Upper lobe of right lung (tissue), 1 donor: ENCODE measurements at places on chromosomes 6 and 20. TPM values are rescaled to one million over a fixed set of nuclear protein-coding genes. Genes with fewer than 3 reads are reported as not detected.

DNA sequence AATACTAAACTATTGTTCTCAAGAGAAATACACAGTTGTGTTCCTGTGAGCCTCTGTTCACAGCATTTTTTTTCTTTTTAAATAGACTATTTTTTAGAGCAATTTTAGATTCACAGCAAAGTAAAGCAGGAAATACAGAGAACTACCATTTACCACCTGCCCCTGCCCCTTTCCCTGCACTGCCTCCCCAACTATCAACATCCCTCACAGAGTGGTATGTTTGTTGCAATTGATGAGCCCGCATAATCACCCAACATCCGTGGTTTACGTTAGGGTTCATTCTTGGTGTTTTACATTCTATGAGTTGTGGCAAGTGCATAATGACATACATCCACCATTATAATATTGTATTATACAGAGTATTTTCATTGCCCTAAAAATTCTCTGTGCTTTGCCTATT, 71.6 kb upstream of the TNFAIP3 start:
- no peak for DNase-seq

DNA sequence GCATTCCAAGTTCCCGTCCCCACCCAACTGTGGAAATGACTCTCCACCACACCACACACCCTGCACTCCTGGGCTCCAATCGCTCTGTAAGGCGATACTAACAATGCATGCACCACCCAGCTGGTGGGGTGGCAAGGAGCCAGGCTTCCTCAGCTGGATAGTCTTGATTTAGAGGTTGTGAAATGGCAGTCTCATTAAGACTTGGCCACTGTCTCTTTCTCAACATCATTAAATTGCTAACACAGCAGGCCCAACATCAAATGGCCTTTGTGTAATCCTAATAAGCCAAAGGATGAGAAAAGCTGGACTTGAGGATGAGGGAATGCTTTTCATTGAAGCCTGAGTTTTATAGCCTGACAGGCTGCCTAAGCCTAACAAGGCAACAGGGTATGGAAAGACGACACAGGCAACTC, 223.7 kb downstream of the GMDS start:
- peak; percentile 68 for DNase-seq

DNA sequence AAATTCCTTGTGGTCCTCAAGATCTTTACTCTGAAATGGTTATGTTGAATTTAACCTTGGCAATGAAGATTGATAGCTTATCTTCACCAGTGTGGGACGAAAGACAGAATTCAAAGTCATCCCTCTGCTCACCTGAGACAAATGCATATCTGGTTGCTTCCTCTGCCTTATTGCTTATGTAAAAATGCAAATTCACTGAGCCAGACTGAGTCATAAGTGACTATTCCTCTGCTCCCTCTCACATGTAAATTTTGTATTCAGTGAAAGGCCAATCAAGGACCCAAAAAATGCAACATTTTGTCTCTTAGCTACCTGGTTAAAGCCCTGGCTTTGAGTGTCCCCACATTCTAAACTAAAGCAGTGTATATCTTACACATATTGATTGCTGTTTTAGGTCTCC, 593.1 kb upstream of the GJE1 start:
- DNase-seq, result no peak

- DNase-seq, result no peak
Observed at GRCh38 chr6:74187811-74188210, 491.8 kb downstream of the CD109 start.

- DNase-seq, result no peak
Observed at GRCh38 chr6:16432075-16433032, 194.0 kb downstream of the GMPR start.

- no peak for DNase-seq
Observed at GRCh38 chr20:47136782-47137181, 219.7 kb downstream of the ZMYND8 start.

DNA sequence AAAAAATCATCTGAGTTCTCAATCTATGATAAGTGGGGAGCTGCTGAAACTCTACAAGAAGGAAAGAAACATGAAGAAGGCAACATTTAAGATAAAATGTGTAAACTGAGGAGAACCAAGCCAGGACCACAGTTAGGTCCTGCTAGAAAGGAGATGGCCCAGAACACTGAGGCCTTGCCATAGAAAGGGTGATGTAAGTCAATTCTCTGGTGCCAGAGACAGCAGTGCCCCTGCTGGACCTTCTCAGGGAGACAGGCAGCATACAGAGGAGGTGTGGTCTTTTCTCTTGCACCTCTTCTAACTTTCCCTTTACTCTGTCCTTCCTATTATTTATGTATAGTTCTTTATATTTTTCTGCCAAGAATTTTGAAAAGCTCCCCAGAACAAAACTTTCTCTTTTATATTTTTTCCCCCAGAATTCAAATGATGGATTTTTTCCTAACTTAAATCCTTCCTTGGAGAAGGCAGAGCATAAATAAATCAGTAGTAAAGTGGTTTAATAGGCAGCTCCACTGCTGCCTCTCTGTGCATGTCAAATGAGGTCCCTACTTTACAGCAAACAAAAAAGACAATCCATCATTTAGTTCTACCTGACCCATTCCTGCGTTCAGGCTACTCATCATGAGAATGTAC, 9.0 kb downstream of the UQCC2 start:
- peak; percentile 57 for DNase-seq

Gene FUT9
- not detected for total RNA-seq

Gene TNF
- 2.4 TPM for total RNA-seq
